Skin of body (tissue), 3 donors: ENCODE measurements at places on chromosomes 2 and 18. TPM values are rescaled to one million over a fixed set of nuclear protein-coding genes. Genes with fewer than 3 reads are reported as not detected.

GRCh38 chr2:56654936-56655335 is 471.1 kb downstream of the CCDC85A start:
- no peak for DNase-seq

DNA sequence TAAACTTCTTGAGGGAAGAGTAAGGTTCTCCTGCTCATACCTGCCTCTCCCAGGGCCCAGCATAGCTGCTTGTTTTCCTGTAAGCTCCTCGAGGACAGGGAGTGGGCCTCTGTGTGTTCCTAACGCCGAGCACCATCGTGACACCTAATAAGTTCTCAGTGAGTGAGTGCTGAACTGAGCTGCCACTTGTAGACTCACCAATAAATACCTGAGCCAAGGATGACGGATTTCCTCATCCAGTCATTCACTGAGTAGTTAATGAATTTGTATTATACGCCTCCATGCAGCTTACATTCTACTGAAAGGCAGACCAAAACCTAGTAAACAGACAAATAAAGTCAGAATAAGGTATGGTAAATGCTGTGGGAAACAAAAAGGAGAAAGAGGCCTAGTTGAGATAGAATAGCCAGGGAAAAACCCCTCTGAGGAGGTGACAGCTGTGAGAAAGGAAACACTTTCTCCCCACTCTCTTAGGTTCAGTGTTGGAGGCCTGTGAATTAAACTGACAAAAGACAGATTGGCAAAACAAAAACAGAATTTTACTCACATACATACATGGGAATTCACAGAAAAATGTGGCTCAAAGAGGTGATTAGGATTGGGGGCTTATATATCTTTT is 138.6 kb downstream of the B3GNT2 start:
- no peak for DNase-seq

DNA sequence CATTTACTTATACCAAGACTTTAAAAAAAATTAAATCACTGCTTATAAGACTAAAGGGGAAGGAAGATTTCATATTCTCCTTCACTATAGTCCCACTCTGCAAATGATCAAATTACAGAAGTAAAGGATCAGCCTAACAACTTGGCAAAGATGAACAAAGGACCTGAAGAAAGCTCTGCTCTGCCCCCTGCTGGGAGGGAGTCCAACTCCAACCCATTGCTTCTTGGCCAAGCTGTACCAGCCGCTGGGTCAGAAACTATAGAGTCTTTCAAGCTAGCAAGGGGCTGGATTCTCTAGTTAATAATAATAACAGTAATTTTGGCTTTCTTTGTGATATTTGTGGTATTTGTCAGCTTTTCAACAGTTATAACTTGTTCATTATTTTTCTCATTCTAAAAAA is 927.0 kb upstream of the CRIM1 start:
- no peak for DNase-seq

DNA sequence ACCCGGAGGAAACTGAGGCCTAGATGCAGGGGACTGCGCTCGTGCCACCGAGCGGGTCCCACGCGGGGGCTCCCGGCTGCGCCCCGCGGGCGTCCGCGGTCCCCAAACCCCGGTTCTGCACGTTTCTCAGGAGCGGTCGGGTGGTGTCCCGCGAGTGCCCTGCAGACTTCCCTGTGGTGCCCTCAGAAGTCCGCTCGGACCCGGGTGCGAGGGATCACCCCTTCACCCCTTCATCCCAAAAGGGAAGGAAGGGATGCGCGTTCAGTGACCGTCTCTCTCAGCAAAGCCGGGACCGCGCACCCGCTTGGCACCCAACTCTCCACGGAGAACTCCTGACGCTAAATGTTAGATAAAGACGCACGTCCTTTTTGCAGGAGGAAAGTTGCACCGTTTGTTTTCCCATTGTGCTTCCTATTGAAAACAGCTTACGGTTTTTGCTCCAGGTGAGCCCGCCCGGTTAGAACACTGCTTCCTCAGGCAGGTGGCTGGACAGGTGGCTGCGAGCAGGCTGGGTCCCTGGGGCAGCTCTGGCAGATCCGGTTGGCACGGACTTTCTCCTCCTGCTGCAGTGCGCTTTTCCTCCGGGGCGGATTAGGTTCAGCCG is 779 bp downstream of the DGKD start:
- no peak for DNase-seq

DNA sequence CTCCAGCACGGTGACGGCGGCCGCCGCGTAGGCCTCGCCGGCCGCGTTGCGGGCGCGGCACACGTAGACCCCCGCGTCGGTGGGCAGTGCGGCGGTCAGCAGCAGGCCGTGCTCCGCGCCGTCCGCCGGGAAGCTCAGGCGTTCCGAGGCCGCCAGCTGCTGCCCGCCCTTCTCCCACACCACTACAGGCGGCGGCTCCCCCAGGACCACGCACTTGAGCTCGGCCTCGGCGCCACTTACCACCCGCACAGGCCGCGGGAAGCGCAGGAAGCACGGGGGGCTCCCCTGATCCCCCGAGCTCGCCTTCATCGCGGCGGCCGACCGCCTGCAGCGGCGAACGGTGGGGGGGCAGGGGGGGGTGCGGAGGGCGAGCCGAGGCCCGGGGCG is 422 bp downstream of the OBSL1 start:
- no peak for DNase-seq

Gene CAPN13
- total RNA-seq = 0.30 TPM
